Activated T-helper 1 cell treated with anti-CD3 and anti-CD28 coated beads, Interleukin-12 subunit alpha, Interleukin-12 subunit beta, Interleukin-2, Interleukin-4 antibody, amounts not matched to agents 30 ng/mL and 10 ng/mL and 1 ng/mL, durations not matched to agents 14 hours and 24 hours and 36 hours (primary cell): ENCODE measurements at places on chromosomes 1 and 21.

DNA sequence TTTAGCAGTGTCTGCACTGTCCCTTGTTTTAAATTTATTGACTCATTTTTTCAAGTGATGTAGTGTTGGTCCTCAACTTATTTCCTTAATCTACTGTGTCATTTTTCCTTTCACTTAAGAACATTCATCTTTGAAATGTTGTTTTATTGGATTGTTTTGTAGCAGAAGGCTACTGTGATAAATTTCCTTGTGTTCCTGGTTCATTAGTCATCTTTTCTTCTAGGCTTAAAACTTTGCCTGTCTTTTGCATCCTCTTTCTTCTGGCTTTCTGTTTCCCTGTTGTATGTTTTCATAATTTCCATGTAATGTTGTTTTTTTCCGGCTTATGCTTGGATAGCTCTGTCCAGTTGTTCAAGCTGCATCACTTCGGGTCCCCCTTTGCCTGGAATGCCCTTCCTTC, 61.9 kb downstream of the UBE2T start:
- no peak for DNase-seq

DNA sequence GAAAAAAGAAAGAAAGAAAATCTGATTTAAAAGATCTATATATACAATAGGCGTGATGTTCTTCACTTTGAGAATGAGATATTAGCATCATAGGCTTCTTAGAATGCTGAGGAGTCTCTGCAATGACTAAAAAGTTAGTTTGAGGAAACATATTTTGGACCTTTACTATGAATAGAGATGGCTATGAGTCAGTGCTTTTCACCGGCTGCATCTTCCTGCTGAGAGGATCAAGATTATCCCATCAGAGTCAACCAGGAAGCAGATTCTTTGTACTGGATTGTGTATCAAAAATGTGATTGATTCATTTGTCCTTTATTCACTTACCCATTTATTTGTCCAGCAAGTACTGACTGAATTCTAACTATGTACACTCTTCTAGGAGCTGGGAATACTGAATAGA, 144.2 kb downstream of the KCNK2 start:
- DNase-seq = no peak

DNA sequence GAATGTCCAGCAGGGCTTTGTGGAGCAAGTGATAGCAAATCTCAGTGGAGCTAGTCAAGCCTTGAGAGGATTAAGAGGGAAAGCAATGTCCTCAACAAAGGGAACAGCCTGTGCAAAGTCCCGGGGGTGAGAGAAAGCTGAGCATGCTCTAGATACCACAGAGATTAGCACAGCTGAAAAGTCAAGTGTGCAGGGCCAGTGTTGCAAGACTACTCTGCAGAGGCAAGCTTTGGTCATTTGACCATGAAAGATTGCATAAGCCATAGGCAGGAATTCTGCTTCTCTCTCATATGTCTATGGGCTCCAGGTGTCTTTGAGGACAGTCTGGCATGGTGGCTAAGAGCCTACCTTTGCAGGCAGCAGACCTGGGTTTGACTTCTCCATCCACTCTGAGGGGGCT, 181.0 kb upstream of the JUN start:
- no peak for DNase-seq

DNA sequence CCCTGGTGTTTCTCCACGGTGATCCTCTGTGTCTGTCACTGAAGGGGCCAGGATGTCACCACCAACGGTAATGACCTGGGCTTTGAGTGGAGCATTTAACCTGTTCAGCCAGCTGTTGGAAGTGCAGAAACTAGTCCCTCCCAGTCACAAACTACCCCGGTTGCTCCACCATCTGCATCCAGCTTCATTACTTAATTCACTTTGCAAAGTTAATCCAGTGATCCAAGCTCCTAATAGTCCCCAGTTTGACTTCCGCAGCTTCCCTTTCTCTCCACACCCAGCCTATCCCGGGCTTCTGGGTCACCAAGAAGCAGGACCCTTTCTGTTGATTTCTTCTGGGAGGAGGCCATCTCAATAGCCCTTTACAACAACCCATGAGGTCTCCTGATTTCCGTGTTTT, 63.5 kb downstream of the MDM4 start:
- no peak for DNase-seq

DNA sequence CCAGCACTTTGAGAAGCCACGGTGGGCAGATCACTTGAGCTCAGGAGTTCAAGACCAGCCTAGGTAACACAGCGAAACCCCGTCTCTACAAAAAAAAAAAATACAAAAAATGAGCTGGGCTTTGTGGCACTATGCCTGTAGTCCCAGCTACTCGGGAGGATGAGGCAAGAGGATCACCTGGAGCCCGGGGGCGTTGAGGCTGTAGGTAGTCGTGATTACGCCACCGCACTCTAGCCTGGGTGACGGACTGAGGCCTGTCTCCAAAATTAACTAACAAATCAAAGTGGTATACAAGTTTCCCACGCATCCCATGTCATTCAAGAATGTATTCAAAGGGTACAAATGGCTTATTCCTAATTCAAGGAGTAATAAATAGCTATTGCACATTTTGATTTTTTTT, 2.4 kb downstream of the AUNIP start:
- no peak for DNase-seq

- no peak for DNase-seq
Observed at GRCh38 chr1:207841901-207842300, 69.0 kb downstream of the CD34 start.

GRCh38 chr1:8674481-8674880, 143.0 kb downstream of the RERE start:
- DNase-seq = no peak

DNA sequence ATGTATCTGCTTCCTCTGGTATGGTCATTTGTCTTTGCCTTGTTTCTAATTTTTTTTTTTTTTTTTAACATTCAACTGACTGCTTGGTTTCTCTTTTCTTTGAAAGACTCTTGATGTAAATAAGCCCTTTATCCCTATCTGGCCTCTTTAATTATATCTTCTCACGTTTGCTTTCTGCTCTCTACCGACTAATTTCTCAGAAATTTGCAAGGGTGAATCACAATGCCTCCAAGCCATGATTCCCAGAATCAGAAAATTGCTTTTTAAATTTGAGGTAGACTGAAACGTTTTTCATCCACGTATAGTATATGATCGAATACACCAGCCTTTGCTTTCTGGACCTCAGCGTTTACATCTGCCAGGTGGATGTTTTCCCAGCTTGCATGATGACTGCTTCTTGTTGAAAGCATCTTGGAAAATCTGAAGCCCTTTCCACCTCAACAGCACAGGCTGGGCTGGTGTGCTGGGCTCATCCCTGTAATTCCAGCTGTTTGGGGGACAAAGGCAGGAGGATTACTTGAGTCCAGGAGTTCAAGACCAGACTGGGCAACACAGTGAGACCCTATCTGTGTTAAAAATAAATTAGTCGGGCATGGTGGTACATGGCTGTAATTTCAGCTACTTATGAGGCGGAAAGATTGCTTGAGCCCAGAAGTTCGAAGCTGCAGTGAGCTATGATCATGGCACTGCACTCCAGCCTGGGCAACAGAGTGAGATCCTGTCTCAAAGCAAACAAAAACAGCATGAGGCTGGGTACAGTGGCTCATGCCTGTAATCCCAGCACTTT, 35.0 kb upstream of the GPR137B start:
- DNase-seq = no peak

GRCh38 chr21:26554365-26554764, 18.7 kb downstream of the CYYR1 start:
- DNase-seq = no peak

DNA sequence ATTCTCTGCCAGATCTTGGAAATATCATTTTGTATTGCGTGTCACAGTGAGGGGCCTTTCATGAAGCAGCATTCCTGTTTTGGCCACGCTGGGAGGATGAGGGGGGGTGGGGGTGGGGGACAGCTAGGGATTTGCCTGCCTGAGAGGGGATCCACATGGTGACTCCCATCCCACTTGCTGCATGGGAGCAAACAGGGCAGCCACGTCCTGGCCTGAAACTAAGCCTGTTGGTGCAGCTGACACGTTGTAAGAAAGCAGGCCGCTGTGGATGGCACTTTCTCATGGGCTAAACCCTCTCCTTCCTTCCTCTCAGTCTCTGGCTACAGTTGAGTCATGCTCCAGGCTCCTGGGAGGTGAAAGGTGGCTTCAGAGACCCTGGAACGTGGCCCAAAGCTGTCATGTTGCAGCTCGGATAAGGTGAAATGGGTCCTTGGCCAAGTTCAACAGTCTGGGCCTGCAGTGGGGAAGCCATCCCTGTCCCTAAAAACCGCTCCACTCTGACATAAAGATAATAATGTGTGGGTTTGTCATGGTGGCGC, 346.7 kb upstream of the VAMP3 start:
- no peak for DNase-seq

GRCh38 chr1:62230718-62231117, 36.1 kb downstream of the L1TD1 start:
- no peak for DNase-seq

DNA sequence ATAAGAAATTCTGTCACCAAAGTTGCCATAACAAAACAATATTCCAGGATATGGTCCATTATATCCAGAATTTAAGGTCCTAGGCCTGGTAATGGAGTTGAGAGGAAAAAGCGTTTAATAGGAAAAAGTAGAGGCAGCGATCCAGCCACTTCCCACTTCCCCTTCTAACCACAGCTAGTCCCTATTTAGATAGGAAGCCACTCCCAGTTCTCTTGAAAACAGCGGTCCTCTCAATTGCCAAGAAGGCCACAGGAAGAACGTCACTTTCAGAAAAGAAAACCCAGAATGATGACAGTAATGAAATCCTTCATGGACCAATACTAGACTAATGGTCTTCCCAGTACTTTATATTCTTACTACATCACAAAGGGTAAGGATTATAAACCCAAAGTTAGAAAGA, 38.6 kb downstream of the ABL2 start:
- no peak for DNase-seq
